Prostate gland (tissue), 2 donors: ENCODE measurements at places on chromosomes 5 and 9. TPM values are rescaled to one million over a fixed set of nuclear protein-coding genes. Genes with fewer than 3 reads are reported as not detected.

GRCh38 chr5:128380337-128380736 is 157.7 kb downstream of the FBN2 start:
- no peak for DNase-seq

DNA sequence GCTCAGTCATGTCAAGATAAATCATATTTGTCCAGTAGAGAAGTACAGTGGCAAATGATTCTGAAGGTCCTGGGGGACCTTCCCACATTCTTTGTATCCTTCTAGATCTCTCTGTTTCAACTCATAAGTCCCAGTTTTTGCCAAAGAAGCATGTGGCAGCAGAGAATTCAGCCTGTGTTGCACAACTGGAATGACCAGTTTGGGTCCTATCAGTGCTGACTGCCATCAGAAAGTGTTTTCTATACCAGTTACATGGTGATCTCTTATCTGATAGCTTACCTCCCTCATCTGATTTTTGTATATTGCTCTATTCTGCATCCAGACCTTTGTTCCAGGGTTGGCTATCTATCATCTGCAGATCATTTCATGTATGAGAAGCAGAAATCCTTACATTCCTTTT is 21.7 kb downstream of the GM2A start:
- peak; percentile 59 for DNase-seq

DNA sequence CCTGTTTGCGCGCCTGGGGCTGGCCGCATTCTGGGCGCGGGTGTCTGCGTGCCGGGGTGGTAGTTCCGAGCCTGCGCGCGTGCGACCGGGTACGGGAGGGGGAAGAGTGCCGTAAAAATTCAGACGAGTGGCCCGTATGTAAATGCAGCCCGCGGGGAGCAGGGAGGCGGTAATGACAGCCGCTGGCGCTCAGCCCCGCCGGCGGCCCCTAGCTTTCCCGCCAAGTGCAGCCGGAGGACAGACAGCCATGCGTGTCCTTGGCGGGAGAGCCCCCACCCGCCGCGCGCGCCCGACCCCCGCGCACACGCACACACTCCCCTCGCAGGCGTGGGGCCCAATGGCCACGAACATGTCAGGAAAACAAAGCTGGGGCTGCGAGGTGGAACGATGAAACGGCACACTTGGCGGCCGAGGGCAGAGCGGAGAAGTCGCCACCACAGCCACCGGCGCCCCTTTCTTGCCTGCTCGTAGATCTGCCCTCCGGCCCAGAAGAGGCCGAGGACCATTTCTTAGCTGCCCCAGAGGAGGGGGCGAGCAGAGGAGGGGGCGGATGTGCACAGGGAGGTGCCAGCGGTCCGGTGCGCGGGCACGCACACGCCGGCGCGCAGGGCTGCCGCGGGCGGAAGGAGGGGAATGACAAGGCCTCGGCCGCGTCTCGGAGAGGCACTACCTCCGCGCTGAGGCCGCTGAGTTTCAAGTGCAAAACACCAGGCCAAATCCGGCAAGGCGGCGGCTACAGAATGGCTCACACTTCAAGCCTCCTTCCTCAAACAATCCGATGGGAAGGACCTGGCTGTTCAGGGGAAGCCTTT is 208.4 kb downstream of the MEF2C start:
- no peak for DNase-seq

IL4 gene
- not detected for total RNA-seq

IL9 gene
- total RNA-seq: not detected

SCAMP1 gene
- 41.0 TPM for total RNA-seq

GPX3 gene
- 195 TPM for total RNA-seq
